NK-92 treated with Interleukin-12 subunit alpha and Interleukin-12 subunit beta, amount 100 ng/mL, for 24 hours (cell line): ENCODE measurements at places on chromosomes 2 and 18.

GRCh38 chr2:186783254-186783653 lies 65.7 kb downstream of the ZSWIM2 start:
- DNase-seq: no peak

DNA sequence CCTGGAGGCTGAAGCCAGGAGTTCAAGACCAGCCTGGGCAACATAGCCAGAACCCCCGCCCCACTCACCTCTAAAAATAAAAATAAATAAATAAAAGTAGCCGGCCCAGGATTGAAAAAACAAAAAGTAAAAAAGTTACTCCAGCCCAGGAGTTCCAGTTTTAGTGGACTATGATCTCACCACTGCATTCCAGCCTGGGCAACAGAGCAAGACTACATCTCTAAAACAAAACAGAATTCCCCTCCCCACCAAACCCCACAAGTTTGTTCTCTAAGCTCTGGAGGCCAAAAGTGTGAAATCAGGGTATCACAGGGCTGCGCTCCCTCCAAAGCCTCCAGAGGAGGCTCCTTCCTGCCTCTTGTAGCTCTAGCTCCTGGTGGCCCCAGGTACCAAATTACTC lies 1.7 kb downstream of the D2HGDH start:
- no peak for DNase-seq

DNA sequence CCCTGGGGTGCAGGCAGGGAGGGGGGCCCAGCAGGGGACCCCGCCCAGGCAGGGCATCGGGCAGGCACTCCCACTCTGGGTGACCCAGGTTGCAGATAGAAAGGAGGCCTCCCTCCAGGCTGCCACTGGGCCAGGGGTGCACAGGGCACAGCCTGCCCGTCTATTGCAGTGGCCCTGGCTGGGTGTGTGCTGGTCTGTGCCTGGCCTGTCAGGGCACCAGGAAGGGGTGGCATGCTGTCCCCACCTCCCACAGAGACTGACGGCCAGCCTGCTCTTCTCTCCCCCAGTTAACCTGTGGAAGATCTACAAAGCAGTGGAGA lies 12.9 kb downstream of the ARID5A start:
- no peak for DNase-seq

DNA sequence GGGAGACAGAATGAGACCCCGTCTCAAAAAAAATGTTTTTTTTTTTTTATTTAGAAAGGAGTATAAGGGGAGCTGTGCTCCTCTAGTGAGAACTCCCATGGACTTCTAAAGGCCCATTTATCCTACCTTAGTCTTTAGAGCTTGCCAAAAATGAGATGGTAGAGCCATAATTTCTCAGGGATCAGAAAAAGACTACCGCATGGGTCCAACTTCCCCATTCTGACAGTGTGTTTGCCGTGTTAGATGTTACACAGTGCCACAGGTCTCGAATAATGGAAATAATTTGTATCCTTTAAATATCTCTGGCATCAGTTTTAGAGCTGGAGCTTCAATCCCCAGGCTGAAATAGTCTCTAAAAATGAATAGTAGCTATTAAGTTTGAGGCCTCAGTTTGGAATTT lies 6.0 kb upstream of the SLC39A10 start:
- DNase-seq: no peak

- no peak for DNase-seq
Observed at GRCh38 chr18:24456549-24456948, 3.9 kb upstream of the HRH4 start.

GRCh38 chr2:104859291-104859765 lies 5.4 kb downstream of the POU3F3 start:
- DNase-seq: no peak

GRCh38 chr2:12424809-12425208 lies 291.9 kb upstream of the TRIB2 start:
- DNase-seq: no peak

- no peak for DNase-seq
Observed at GRCh38 chr2:181738563-181738962, 58.2 kb upstream of the NEUROD1 start.

DNA sequence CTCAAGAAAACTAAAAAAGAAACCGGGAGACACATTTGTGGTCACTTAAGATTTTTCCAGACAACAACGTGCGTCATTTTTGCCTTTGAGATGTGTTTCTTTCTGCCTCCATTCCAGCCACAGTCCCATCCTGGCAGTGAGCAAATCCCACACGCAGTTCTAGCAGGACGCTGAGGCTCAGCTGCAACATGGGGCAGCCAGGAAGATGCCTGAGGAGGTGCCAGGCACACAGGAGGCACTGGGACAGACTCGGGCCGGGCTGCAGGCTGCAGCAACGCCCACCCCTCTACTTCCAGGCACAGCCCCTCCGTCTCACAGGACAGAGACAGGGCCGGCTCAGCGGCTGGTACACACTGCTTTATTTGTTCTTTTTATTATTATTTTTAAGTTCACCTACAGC lies 13.1 kb downstream of the KLF11 start:
- DNase-seq: no peak

GRCh38 chr2:75807992-75808391 lies 97.3 kb upstream of the GCFC2 start:
- no peak for DNase-seq

GRCh38 chr2:127479219-127479825 lies 47.0 kb downstream of the IWS1 start:
- DNase-seq: no peak

GRCh38 chr18:47726550-47726949 lies 203.9 kb downstream of the SMAD2 start:
- DNase-seq: no peak

DNA sequence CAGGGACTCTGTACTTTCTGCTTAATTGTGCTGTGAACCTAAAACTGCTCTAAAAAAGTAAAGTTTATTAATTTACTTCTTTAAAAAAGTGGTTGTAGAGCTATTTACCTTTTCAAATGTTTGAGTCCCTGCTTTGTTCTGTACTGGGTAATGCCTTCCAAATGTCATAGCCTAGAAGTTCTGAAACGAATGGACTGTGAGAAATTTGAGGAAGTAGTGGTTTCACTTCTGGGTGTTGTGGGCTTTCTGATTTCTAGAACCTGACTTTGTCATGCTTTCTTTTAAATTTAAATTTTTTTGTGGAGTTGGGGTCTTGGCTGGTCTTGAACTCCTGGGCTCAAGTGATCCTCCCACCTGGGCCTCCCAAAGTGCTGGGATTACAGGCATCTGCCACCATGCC lies 44.6 kb downstream of the SMAD4 start:
- DNase-seq: no peak

DNA sequence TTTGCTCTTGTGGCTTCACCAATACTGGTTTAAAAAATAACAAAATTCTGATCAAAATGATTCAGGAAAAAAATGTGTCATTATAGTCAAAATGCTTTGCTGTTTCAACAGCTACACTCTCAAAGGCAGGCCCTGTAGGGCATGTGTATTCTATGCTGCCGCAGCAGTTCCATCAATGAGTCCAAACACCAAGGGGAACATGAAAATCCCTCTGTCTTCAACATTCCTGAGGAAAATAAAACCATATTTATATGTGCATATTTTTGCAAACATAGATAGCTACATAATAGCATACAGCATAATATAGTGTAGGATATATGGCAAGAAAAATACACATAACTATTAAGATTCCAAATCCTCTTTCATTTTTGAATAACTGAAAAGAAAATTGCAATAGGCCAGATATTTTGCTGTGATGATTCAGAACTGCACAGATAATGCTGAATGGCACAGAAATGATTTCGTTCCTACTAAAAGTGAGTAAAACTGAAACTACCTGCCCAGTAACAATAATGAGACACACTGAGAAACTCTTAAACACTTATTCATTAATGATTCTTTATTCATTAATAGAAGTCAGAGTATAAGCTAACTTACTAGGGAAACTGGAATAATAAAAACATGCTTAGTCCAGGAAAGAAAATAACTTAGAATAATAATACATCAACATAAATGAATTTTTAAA lies 343.8 kb downstream of the SUCLG1 start:
- DNase-seq: no peak

DNA sequence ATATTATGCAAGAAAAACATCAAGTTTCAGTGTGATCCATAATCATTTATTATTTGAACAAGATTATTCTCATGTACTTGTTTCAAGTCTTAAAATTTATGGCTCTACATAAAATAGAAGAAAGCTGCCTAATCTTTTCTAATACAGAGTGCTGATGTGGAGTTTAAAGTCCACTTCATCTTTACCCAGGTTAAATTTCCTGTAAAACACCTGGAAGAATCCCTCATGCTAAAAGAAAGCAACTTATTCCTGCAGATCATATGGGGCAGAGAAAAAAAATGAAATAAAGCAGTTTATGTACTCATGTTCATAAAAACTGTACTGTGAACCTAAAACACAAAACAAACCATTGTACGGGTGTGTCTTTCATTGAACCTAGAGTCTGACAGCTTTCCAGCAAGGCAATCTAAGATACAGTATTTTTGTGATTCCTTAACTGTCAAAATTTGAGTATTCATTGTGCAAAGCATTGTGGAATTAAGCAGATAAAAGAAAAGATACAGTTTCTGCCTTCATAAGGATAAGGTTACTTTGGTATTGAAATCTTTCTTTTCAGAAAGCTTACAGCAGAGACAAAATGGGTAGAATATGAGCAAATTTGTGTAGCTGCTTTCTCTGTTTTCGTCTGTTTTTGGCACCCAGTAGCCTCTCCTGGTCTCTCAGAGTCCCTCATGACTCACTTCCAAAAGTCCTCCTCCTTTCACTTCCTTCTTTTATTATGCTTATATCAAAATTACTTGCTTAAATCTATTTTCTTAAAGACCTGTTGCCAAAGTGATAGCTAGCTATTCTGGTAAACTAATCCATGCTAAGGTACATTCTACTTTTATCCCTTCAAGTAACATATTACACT lies 26.9 kb upstream of the GLS start:
- no peak for DNase-seq

DNA sequence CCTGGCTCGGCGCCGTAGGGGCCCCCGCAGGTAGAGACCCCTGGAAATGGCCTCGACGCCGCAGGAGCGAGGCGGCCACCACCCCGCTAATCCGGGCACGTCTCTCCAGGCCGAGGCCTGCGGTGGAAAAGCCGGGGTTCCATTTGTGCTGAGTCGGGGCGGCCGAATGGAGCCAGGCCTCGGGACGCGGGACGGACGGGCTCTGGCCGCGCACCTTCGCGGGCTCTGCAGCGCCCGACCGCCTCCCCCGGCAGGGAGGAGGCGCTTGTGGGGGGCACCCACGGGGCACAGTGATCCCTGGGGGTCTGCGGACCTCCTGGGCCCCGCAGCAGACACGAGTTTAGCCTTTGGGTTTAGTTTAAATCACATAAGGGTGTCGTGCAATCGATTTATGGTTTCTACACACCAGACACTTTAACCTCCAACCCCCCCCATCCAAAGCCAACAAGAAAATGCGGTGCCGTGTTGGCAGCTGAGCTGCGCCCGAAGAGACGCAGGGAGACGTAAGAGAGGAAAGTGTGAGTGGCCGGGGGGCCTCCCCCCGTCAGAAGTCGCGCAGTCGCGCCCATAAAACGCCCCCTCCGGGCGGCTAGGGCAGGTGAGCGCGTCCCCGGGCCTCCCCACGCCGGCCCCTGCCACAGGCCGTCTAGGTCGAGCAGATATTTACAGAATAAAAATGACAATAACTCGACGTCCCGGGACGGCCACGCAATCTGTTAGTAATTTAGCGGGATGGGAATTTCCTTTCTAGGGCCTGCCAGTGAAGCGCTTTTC lies 1.0 kb upstream of the NFATC1 start:
- DNase-seq: no peak
